Amygdala (tissue), 56 donors: ENCODE measurements at places on chromosomes 7 and 10.

DNA sequence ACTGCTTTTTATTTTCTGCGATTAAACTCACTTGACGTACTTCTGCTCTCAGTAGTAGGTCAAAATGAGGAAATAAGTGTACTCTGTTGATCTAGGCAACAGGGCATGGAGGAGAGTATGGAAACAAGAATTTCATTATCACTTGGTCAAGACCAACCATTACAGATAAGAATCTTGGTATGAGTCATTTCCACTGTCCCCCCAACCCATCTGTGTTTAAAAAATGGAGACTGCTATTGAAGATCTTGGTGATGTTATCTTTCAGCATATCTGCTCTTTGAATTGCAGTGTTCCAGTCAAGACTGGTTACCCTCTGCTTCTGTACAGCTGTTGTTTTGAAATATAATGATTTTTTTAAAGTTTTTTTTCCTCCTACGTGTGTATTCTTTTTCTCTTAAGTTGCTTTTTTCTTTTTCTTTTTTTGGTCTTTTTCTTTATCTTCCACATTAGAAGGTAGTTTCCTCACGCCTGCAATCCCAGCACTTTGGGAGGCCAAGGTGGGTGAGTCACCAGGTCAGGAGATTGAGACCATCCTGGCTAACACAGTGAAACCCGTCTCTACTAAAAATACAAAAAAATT is 11.7 kb downstream of the STAM start:
- no peak for DNase-seq

GRCh38 chr7:33854178-33854577 is 51.2 kb upstream of the BMPER start:
- DNase-seq = no peak

DNA sequence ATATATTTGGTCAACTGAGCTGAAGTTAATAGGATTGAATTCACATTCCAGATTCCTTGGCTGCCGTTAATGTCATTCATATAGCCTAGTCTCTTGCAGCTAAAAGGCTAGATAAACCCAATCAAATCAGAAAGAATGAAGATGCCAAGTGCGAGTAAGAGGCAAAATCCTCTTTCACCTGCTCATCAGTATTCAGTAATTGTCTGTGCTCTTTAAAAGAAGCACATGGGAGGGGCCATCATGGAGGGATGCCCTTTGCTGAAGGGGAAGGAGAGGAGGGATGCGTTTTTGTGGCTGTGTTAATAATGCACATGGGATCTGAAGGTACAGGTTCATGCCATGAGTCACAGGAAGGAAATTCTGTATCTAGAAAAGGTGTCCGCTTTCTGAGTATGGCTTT is 232.2 kb downstream of the TMEM178B start:
- DNase-seq = no peak

DNA sequence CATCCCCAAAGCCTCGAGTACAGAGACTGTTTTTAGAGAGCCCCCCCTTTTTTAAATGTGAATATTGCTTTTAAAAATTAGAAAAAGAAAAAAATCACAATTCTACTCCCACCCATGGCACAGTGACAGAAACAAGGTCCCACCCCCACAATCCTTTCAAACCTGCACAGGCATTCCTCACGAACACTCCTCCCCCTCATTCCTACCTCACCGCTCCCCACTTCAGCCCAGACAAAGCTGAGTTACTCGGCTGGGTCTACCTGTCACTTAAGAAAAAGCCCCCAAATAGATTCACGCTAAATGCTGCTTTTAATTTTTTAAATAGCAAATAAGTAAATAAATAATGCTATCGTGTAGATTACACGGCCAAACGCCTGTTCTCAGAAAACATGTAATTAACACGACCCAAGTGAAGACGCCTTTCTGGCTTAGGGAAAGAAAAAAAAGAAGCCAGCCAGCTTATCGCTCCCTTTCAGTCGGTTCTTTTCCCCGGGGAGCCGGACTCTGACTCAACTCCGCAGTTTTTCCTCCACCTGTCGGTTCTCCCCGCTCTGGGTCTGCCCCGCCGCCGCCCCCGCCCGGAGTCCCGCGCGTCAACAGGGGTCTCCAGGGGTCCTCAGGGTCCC is 739 bp downstream of the MPP7 start:
- no peak for DNase-seq

DNA sequence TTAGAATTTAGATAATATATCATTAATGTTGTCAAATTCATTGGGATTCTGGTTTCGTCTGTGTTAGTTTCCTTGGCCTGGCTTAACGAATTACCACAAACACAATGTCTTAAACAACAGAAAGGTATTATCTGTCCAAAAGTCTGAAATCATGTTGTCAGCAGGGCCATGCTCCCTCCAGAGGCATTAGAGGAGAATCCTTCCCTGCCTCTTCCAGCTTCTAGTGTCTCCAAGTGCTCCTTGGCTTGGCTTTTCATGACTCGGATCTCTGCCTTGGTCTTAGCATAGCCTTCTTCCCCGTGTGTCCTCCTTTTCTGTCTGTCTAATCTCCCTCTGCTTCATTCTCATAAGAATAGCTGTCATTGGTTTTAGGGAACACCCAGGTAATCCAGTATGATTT is 482.5 kb downstream of the SEMA3D start:
- no peak for DNase-seq

DNA sequence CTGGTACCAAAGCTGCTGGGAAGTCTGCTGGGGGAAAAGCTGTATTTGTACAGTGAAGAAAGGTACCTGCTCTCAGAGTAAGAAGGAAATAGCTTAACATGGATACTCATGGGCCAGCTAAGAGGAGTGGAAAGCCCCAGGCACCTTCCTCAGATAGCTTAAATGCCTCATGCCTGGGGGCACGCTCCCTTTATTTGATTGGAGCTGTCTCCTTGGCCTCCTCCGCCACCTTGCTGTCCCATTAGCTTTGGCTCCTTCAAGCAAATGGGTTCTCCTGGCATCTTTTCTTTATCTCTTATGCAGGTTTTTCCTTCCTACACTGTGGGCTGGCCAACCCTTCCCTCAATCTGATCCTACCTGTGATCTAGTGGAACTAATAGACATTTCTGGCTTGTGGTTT is 318.5 kb downstream of the SH2D4B start:
- DNase-seq = no peak

DNA sequence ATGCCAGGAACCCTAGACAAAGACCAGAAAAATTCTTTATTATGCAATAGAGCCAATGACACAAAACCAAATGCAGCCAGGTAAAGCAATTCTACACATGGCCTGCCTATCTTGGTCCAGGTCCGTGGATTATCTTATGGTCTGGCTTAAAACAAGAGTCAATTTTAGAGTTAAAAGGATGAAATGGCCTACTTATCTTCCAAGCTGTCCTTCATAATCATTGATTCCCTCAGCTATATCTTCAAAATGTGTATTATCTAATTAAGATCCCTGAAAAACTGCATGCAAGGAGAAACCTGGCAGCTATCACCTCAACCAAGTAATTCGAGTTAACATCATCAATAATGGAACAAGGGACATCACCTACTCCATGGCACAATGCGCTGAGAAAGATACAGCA is 479.4 kb upstream of the NRP1 start:
- DNase-seq = no peak

DNA sequence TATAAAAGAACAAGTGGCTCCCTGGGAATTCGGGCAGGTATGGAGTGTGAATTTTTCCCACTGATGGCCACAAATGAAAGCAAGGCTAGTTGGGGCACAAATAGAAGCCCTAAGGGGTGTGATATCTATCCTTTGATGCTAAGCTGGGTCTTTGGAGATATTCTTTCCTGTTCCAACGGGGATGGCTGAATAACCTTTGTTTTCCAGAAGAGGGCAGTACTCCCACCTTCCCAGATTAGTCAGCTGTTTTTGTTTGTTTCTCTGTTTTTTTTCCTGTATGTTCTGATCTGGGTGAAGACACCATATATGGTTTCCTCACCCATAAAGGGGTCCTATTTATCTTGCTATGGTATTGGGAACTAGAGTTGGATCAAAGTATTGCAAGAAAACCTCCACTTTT is 947.7 kb upstream of the SORCS1 start:
- no peak for DNase-seq

DNA sequence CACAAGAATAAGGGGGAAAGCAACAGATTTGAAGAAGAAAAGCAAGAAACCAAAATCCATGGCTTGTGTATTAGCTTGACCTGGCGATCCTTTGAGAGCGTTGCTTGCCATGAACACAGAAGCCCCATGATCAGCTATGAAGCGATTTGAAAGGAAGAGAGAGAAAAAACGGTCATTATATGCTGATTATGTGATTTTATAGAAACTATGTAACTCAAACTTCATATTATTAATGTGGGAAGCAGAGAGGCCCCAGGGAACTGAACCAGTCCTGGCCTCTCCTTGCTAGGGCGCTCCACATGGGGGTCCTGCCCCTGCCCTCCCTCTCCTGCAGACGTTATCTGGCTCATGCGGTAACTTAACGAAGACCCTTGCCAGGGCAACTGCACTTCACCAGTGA is 306.1 kb upstream of the ADARB2 start:
- DNase-seq = no peak

- DNase-seq = no peak
Observed at GRCh38 chr10:72455889-72456595, 101.3 kb upstream of the DNAJB12 start.

DNA sequence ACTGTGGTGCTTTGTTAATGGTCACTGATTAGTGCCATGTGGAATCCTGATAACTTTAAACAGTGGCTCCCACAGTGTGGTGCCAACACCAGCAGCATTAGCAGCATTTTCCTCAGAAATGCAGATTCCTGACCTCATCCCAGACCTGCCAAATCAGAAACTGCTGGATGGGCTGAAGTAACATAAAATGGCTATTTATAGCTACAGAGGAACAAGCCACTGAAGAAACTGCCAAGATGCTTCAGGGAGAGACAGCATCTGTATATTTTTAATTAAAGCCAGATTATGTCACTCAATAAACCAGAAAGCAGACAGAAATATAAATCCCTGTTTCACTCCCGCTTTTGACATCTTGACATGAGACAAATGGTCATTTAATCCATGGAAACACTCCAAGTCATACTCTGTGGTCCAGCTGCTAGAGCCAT is 178.5 kb downstream of the AMPH start:
- no peak for DNase-seq

- DNase-seq = no peak
Observed at GRCh38 chr7:139874302-139874629, 45.2 kb downstream of the TBXAS1 start.

DNA sequence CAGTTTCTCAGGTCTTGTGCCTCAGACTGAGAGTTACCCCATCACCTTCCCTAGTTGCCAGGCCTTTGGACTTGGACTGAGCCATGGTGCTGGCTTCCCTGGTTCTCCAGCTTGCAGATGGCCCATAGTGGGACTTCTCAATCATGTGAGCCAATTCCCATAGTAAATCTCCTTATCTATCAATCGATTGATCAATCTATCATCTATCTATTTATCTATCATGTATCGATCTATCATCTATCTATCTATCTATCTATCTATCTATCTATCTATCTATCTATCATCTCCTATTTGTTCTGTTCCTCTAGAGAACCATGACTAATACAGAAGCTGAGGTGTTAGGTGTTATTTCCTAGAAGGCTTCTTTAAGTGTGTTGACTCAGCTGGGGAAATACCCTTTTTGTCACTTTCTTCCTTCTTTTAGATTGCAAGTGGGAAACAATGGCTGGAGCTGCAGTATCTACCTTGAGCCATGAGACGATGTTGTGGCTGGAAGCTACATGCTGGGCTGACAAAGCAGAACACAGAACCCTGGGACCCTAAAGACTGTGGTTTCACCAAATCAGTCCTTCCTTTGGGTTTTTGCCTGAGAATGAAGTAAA is 234.7 kb upstream of the GLI3 start:
- DNase-seq = no peak

DNA sequence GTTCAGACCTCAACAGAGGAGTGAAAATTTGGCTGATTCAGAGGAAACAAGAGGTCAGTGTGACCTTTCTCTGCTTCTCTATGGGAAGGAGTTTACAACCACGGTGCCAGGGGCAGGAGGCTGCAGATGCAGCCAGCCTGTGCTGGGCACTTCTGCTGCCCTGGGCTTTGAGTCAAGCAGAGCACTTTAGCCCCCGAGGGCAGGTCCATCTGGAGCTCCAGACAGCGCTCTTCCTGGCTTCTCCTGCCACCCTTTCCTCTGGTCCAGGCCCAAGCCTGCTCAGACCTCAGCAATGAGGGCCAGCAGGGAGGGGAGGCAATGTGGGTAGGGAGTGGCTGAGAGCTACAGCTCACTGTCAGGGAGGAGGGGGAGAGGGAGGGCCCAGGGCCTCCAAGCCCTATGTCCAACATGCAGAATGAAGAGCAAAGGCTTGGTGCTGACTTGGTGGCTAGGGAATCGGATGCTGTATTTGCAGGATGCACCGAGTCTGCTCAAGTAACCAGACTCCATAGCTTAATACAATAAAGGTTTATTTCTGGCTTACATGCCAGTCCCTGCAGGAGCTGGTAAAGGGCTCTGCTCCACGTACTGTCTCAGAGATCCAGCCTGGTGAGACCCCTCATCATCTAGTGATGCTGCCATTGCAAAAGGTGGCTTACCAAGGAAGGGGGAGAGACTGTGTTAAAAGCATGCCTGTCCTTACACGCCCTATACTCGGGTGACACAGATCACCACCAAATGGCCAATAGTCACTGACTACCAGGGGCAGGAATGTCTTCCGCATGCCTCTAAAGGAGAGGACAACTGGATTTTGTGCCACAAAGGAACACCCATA is 481.6 kb downstream of the RPS24 start:
- DNase-seq = no peak

GRCh38 chr7:69871886-69872569 is 273.8 kb downstream of the AUTS2 start:
- no peak for DNase-seq

GRCh38 chr10:116138897-116139296 is 134.1 kb downstream of the GFRA1 start:
- DNase-seq = no peak

- no peak for DNase-seq
Observed at GRCh38 chr10:109958059-109958458, 34.7 kb upstream of the XPNPEP1 start.

DNA sequence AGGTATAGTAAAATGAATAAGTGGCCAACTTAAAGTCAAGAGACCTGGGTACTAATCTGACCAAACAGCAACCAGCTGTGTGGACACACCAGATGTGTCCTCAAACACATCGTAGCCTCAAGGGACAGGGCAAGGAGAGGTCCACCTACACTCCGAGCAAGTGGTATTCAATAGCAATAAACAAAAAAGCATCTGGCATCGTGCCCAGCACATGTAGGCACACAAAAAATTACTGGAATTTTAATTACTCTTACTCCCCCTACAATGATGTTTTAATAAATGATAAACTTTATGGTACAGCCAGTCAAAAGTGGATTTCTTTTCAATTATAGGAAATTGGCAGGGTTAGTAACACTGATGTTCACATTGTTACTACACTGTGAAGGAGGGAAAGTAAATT is 3.5 kb upstream of the RGS10 start:
- no peak for DNase-seq

DNA sequence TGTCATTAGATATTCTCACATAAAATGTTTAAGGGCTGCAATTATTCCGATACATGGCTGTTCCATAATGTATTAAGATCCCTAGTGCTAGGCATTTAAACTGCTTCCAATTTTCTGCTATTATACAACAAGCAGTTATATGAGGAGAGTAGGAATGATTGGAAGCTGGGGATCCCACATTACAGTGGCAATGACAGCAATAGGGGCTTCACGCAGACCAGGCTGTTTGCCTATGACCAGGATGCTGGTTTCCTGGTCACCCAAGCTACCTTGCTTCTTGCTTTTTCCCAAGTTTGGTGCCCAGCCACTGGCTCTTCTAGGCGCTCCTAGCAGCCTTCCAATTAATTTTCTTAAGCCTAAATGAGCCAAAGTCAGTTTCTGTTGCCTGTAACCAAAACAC is 39.3 kb downstream of the SMURF1 start:
- DNase-seq = no peak

GRCh38 chr10:97109547-97109946 is 76.2 kb downstream of the SLIT1 start:
- no peak for DNase-seq

GRCh38 chr7:114818501-114818900 is 103.4 kb upstream of the MDFIC start:
- no peak for DNase-seq
